A549 treated with Mapracorat at 1 μM for 4 hours (cell line): ENCODE measurements at places on chromosomes 3 and 15. TPM values are rescaled to one million over a fixed set of nuclear protein-coding genes. Genes with fewer than 3 reads are reported as not detected.

The ARIH2 gene
- 53.1 to 63.5 TPM (median 57.3 TPM) in 5 replicates for total RNA-seq

The AMOTL2 gene
- 44.9 to 52.4 TPM (median 49.4 TPM) in 5 replicates for total RNA-seq

The TRPM1 gene
- total RNA-seq = not detected in 5 replicates

The TUSC7 gene
- not detected in 5 replicates for total RNA-seq

The CTXN2 gene
- total RNA-seq = not detected in 5 replicates

The CCR1 gene
- total RNA-seq = not detected in 5 replicates

The LSMEM2 gene
- total RNA-seq = 0.11 TPM in 1 of 5 replicates, not detected in the others

The GOLGA8Q gene
- 0.17 to 0.22 TPM in 2 of 5 replicates, not detected in the others for total RNA-seq

The EFHB gene
- 0.78 to 2.0 TPM (median 1.0 TPM) in 5 replicates for total RNA-seq

The SEMA6D gene
- not detected in 5 replicates for total RNA-seq

The FAM227B gene
- 0.66 to 1.00 TPM (median 0.91 TPM) in 5 replicates for total RNA-seq

The ZBTB47 gene
- 5.0 to 7.1 TPM (median 6.4 TPM) in 5 replicates for total RNA-seq

The ARRDC4 gene
- 0.08 to 0.32 TPM (median 0.13 TPM) in 5 replicates for total RNA-seq

The PLSCR4 gene
- 5.3 to 9.0 TPM (median 7.3 TPM) in 5 replicates for total RNA-seq

The NTRK3 gene
- total RNA-seq = 14.9 to 26.3 TPM (median 24.5 TPM) in 5 replicates

The SLC6A1 gene
- total RNA-seq = not detected in 5 replicates

The ROBO1 gene
- 9.1 to 16.3 TPM (median 15.1 TPM) in 5 replicates for total RNA-seq

The DAPK2 gene
- 2.9 to 5.6 TPM (median 4.4 TPM) in 5 replicates for total RNA-seq
